ENCODE measurements at places on chromosomes 6 and 20.
A peak's percentile ranks its signal among the peaks of the same experiment; 100 is the strongest.

DNA sequence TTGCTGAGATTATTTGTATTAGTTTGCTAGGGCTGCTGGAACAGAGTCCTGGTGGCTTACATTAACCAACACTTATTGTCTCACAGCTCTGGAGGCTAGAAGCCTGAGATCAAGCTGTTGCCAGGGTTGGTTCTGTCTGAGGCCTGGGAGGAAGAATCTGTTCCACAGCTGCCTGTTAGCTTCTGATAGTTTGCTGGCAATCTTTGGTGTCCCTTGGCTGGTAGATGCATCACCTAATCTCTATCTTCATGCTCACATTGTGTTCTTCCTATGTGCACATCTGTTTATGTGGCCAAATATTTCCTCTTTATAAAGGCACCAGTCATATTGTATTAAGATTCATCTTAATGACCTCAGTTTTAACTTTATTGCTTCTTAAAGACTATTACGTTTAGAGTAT, 19.5 kb downstream of the SF3B5 start:
- no peak overlapping the region for H3K4me3 ChIP-seq
- H3K36me3 ChIP-seq = no peaks in the 10 kb centered on the region
- DNase-seq = no peak
- H3K27me3 ChIP-seq = peaks cover 8% of the 10 kb centered on the region

- DNase-seq = peak; percentile 86
- H3K4me1 ChIP-seq = peaks cover 8% of the 10 kb centered on the region
- peaks cover 9% of the 10 kb centered on the region for H3K36me3 ChIP-seq
- H3K27ac ChIP-seq = peak overlapping the region; percentile 35
Observed at GRCh38 chr20:49853640-49854039, 41.0 kb downstream of the SLC9A8 start.

GRCh38 chr6:34172961-34173775, 27.3 kb upstream of the GRM4 start:
- H3K36me3 ChIP-seq = no peaks in the 10 kb centered on the region
- H3K4me1 ChIP-seq = no peaks in the 10 kb centered on the region
- no peak for DNase-seq
- H3K27ac ChIP-seq = no peak overlapping the region

DNA sequence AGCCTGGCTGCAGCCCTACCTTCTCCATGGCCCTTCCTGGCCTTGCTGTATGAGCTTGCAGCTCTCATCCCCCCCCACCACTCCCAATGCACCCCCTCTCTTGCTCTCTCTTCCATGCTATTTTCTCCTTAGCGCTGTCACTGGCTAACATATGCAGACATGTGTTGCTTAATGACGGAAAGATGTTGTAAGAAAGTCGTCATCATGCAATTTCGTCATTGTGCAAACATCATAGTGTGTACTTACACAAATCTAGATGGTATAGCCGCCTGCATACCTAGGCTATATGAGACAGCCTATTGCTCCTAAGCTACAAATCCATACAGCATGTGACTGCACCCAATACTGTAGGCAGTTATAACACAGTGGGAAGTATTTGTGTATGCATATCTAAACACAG, 27.0 kb downstream of the ANGPT4 start:
- DNase-seq = no peak
- peaks cover 5% of the 10 kb centered on the region for H3K27me3 ChIP-seq
- no peaks in the 10 kb centered on the region for H3K4me1 ChIP-seq

GRCh38 chr20:17570347-17571152, 675 bp downstream of the DSTN start:
- peaks cover 13% of the 10 kb centered on the region for H3K36me3 ChIP-seq
- DNase-seq = no peak
- H3K27me3 ChIP-seq = no peaks in the 10 kb centered on the region
- peak overlapping the region; percentile 91 for H3K4me3 ChIP-seq

GRCh38 chr20:52402514-52402913, 210.9 kb upstream of the ZFP64 start:
- no peak overlapping the region for H3K27ac ChIP-seq
- no peak for DNase-seq
- H3K4me1 ChIP-seq = no peaks in the 10 kb centered on the region
- no peaks in the 10 kb centered on the region for H3K36me3 ChIP-seq
- no peak overlapping the region for H3K4me3 ChIP-seq

GRCh38 chr6:4613381-4613780, 162.8 kb upstream of the CDYL start:
- H3K36me3 ChIP-seq = no peaks in the 10 kb centered on the region
- peaks cover 24% of the 10 kb centered on the region for H3K4me1 ChIP-seq
- H3K27me3 ChIP-seq = peaks cover 15% of the 10 kb centered on the region
- no peak overlapping the region for H3K4me3 ChIP-seq

DNA sequence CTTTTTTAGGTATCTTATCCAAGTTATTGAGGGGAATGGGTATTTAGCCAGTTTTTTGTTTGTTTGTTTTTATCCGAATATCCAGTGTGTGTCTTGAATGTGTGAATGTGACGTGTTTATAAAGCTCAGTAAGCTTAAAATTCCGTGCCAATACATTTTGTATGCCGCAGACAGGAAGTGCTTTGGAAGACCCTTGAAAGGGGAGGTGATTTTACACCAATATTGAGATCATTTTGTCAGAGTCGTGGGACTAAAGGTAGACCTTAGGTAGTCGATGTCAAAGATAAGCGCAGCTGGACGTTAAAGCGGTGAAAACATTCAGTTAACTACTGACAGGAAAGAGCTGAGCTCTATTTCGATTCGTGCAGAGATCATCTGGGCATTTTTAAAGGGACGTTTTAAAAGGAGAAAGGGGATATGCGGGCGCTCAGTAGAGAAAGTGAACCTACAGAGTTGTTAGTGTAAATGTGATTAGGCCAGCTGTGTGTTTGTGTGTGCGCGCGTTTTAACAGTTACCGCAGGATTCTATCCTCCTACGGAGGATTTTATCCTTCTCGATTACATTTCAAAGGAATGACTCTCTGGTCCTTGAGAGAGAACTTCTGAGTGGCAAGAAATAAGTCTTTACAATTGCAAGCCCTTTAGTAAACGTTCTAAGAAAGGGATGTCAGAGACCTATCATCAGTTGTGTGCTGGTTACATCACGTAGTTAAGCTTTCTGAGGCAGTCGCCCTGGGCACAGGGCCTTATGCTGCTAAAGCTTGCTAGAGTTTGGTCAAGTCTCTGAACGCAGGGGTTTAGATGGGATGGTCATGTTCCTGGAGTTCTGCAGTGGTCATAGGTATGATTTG, 625 bp upstream of the ECHDC1 start:
- peak overlapping the region; percentile 94 for H3K27ac ChIP-seq
- peaks cover 21% of the 10 kb centered on the region for H3K4me1 ChIP-seq
- H3K4me3 ChIP-seq = peak overlapping the region; percentile 85
- H3K36me3 ChIP-seq = no peaks in the 10 kb centered on the region
- DNase-seq = peak; percentile 67

- no peak overlapping the region for H3K27ac ChIP-seq
- no peak for DNase-seq
- no peak overlapping the region for H3K4me3 ChIP-seq
- no peaks in the 10 kb centered on the region for H3K27me3 ChIP-seq
- peaks cover 10% of the 10 kb centered on the region for H3K4me1 ChIP-seq
Observed at GRCh38 chr6:26414281-26414680, 12.2 kb downstream of the BTN3A1 start.

- H3K27me3 ChIP-seq = no peaks in the 10 kb centered on the region
- no peaks in the 10 kb centered on the region for H3K36me3 ChIP-seq
- no peak overlapping the region for H3K4me3 ChIP-seq
- no peak overlapping the region for H3K27ac ChIP-seq
- no peak for DNase-seq
Observed at GRCh38 chr6:133051240-133051639, 189.9 kb upstream of the EYA4 start.

DNA sequence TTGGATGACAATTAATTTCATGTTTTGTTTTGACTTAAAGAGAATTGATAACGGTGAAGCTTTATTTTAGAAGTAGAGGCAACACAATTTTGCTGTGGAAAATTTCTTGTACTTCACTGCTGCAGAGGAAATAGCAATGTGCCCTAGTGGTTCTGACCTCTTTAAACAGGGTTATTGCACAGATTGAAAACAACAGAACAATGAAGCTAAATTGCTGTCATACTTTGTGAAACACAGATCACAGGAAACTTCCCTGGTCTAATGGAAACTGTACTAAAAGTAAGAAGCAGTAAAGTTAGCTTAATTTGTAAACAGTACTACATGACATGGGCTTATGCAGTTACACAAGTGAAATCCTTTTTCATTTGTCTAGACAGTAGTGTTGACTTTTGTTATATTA, 31.3 kb downstream of the OR2A4 start:
- H3K36me3 ChIP-seq = no peaks in the 10 kb centered on the region
- no peak overlapping the region for H3K4me3 ChIP-seq
- H3K27me3 ChIP-seq = no peaks in the 10 kb centered on the region
- no peaks in the 10 kb centered on the region for H3K4me1 ChIP-seq

DNA sequence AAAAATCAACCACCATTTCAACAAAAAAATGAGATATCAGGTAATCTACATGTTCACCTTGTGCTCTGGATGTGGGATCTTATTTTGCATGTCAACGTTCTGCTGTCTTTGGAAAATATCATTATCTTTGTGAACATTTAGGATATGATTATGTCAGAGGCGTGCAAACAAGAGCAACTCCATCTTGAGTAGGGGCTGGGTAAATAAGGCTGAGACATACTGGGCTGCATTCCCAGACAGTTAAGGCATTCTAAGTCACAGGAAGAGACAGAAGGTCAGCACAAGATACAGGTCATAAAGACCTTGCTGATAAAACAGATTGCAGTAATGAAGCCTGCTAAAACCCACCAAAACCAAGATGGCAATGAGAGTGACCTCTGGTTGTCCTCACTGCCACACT, 28.8 kb upstream of the ZBTB24 start:
- no peaks in the 10 kb centered on the region for H3K27me3 ChIP-seq
- H3K36me3 ChIP-seq = no peaks in the 10 kb centered on the region
- peaks cover 31% of the 10 kb centered on the region for H3K4me1 ChIP-seq
- no peak overlapping the region for H3K4me3 ChIP-seq

Measured in osteoblast (primary cell).